Left hindlimb (tissue), 1 donor: ENCODE measurements at places on chromosomes 2 and 18.

GRCh38 chr18:32380559-32380958 lies 90.1 kb downstream of the GAREM1 start:
- DNase-seq, result no peak

DNA sequence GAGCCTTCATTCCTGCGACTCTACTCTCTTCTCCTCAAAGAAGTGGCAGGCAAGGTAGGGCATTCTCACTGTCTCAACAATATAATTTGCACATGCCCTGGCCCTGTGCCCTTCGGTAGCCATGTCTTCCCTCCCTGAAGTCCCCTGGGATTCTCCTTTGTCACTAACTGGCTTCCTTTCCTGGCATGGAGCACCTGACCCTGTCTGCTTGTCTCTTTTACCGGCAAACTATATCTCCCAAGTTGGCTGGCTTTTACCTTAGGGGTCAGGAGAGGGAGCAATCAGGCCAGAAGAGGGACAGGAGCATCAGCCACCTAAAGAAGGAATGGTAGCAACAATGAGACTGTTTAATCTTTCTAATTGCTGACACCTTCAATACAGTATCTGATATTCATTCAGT lies 51.9 kb upstream of the RMDN2 start:
- no peak for DNase-seq

GRCh38 chr2:238473523-238473922 lies 46.8 kb downstream of the ASB1 start:
- DNase-seq, result no peak

- no peak for DNase-seq
Measured at GRCh38 chr2:141439524-141439923, 691.3 kb downstream of the LRP1B start.

DNA sequence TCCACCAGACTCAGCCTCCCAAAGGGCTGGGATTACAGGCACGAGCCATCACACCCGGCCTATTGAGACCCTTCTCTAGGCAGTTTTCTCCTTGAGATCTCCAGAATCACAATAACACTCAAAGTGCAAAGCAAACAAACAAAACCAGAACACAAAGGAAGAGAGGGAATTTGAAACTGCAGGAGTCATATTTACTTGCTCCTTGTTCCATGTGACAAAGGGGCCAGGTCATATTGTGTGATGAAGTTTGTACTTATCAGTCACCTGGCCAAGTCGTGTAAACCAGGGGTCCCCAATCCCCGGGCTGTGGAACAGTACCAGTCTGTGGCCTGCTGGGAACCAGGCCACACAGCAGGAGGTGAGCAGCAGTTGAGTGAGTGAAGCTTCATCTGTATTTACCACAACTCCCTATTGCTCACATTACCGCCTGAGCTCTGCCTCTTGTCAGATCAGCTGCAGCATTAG lies 26.5 kb downstream of the SCYGR8 start:
- DNase-seq, result no peak

- no peak for DNase-seq
Measured at GRCh38 chr18:8754995-8755960, 49.9 kb downstream of the MTCL1 start.

- no peak for DNase-seq
Measured at GRCh38 chr18:78798402-78799175, 181.0 kb upstream of the SALL3 start.

DNA sequence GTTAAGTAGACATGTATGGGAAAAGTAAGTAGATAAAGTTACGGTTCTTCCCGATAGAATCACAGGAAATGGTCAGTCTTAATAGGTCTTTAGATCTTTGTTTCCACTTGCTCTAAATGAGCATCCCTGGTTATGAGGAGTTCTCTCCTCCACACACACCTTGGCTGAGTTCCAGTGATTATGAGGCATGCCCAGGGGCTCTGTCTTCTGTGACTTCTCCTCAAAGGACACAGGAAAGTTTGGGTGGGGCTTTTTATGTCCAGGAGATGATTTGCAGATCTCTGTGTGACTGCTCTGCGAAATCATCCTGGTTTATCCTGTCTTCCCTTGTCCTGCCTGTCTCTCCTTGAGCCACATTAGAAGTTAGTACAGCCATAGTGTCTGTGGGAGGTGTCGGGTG lies 83.9 kb upstream of the EML6 start:
- no peak for DNase-seq

DNA sequence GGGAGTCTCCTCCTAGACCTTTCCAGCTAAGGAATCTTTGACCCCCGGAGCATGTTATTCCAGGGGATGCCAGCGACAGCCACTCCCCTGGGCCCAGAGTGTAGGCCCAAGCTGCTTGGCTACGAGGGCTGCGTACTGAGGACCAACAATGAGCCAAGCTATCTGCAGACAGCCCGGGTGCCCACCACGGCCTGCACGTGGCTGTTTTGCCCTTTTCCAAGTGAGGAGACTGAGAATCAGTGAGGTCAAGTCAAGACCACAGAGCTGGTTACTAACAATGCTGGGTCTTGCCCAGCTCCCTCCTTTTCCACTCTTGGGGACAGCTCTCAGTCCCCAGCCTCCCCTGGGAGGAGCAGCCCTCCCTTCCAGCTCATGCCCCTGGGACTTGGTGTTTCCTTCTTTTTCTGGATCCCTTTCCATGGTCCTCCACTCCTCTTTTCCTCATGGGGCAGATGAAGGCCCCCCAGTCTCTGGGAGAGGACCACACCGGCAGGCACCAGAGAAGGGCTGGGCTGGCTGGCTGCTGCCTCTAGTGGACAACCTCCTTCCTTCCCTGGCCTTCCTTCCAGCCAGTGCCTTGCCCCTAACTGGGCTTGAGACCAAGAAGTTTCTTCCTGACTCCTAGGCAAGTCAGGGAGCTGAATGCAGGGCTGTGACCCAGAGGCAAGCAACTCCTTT lies 550 bp upstream of the MALL start:
- no peak for DNase-seq

DNA sequence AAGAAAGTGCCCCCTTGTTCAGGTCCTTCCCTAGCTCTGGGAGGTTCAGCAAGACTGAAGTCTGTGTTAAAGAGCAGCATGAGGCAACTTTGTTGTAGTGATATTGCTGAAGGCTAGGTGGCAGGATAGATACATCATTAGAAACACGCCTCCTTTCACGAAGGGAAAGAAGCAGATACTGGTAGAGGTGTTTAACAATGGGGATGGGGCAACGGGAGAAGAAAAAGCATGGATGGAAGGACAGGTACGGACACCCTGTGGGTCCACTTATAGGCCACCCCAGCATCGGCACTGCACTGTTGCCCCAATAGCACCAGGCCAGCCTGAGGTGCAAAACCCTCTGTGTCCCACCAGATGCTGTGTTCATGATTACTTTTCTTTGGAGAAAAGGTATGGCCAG lies 3.5 kb upstream of the IGFBP5 start:
- DNase-seq, result peak; percentile 49

DNA sequence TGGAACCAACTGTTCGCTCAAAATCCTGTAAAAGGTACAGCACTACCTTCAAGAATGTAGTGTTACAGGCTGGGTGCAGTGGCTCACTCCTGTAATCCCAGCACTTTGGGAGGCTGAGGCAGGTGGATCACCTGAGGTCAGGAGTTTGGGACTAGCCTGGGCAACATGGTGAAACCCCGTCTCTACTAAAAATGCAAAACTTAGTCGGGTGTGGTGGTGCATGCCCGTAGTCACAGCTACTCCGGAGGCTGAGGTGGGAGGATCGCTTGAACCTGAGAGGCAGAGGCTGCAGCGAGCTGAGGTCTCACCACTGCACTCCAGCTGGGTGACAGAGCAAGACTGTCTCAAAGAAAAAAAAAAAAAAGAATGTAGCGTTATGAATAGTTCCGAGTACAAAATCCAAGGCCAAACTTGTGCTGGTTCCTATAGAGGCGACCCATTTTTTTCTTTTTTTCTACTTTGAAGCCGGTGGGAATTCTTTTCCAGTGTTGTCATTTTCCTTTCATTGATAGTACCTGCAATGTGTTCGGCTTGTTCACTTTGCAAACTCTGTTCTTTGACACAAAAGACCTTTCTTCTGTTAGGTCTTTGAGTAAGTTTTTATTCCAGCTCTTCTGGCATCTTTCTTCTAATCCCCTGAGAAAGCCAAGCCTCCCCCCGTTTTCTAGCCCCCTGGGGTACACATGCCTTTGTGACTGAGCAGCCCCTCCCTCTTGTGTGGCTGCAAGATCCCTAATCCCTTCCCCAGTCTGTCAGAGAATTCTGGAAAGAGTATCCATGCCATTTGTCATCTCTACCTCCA lies 25.1 kb downstream of the INPP5D start:
- DNase-seq, result no peak

DNA sequence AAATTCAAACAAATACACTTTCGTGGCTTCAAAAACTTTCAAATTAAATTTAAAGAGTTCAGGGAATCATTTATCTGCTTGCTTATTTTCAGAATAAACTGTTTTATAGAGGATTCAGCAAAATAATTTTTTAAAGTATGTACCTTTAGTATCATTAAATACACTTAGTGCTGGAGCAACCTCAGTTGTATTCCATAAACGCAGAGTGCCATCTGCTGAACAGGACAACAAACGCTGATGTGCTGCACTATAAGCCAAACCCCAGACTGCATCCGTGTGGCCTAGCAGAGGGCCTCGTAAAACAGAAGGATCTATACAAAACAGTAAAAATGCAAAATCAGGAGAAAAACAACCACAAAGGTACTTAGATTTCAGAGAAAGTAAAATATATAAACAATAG lies 108.6 kb downstream of the STRN start:
- DNase-seq, result no peak

DNA sequence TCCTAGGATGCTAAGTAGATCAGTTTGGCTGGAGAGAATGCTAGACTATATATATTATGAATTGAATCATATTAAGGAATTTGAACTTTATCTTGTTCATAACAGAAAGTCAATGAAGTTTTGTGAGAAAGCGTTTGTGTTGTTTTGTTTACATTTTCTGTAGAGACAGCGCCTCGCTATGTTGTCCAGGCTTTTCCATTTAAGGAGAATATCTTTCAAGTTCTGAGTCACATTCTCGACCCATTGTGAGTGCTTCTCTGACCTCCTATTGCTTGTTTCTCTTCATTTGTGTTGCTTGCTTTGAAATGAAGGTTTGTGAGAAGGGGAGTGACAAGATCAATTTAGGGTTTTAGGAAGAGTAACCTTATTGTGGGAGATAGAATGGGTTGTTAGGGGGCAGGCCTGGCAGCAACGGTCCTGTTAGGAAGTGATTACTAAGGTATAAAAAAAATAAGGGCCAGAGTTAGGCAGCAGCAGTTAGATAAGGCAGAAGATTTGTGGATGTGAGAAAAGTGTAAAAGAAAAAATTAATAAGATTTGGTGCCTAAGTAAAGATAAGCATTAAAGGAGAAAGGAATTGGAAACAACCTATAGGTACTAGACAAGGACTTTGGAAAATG lies 47.6 kb upstream of the ACVR1 start:
- DNase-seq, result no peak

GRCh38 chr2:14942987-14943386 lies 310.5 kb downstream of the LRATD1 start:
- DNase-seq, result no peak

DNA sequence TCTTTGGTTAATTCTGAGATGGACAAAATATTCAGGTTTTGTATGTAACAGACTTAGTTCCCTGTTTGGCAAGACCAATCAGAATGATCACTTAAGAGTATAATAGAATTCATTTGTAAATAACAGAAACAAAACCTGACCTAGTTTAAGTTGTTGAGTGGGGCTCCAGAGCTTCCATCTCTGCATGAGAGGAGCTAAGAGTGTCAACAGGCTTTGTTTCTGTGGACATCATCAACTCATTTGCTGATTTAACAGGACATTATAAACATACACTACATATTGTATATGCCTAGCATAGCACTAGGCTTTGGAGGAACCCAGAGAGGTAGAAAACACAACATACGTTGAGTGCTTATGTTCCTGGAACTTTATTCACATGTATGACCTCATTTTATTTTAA lies 75.3 kb upstream of the TRIB2 start:
- no peak for DNase-seq

DNA sequence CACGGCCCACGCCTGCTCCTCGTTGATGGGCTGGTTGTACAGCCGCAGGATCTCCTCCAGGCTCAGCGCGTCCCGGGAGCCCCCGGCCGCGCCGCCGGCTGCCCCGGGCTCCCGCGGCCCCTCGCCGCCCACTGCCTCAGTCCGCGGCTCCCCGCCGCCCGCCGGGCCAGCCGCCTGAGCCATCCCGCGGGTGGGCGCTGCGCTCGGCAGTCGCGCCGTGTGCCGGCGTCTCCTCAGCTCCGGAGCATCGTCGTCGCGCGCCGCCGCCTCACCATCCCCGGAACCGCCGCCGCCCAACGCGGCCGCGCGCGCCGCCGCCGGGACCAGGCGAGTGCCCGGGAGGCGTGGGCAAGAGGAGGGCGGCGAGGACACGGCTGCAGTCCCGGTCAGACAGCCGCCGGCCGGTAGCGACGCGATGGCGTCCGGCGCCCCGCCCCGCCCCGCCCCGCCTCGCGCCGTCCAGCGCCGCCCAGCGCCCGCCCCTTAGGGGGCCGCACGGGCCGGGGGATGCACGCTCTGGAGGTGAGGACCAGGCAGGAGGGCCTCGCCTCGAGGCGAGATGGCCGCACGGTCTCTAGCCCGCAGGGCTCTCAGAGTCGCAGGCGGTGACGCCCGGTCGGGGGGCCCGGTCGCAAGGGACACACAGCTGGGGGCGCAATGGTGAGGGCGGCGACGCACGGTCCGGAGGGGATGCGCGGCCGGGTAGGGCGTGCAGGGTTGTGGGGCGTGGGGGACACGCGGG lies at the start of gene SPIRE1:
Gene SPIRE1 (minus strand): TSS at position 424 of the 742 bp plus-strand sequence. CDS start 241 bp downstream, at position 183.
- DNase-seq, result peak; percentile 74

DNA sequence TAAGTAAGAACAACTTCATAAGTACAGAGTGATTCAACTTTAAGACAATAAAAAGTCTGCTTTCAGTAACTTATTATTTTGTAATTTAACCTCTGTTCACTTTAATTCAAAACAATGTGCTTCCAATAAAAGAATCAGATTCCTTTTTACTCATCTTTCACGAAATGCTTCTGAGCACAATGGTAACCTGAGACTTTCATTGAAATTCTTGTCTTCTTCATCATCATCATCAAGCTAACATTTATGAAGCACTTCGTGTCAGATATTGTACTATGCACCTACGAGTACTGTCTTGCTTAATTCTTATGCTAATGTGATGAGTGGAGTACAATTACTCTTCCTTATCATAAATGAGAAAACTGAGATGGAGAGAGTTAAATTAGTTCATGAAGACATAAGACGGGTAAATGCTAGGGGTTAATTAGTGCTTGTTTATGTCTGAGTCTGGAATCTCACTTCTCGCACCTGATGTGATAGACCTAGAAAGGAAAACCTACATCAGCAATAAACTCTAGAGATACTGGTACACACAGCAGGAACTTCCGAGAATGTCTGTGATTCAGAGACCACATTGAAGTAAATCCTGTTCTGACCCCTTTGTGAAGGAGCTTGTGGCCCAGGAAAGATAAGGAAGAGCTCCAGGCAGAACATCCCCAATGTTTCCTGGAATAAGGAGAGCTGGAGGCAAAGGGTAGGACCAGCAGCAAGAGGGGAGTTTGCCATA lies 227.6 kb upstream of the ETAA1 start:
- no peak for DNase-seq

DNA sequence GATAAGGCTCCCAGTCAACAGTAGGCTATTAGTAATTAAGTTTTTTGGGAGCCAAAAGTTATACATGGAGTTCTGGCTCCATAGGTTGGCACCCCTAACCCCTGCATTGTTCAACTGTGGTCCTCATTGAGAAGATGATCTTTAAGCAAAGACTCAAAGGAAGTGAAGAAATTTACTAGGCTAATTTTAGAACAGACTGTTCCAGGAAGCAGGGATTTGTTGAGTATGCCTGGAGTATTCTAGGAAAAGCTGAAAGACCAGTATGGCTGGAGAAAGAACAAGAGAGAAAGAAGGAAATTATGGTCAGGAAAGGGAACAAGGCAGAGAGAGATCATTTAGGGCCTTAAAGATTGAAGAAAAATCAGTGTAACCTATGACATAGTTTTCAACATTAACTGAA lies 125.1 kb downstream of the PMAIP1 start:
- DNase-seq, result no peak

GRCh38 chr2:150581717-150582472 lies 94.4 kb upstream of the RND3 start:
- DNase-seq, result no peak
